Activated CD4-positive, alpha-beta T cell treated with anti-CD3 and anti-CD28 coated beads, Interleukin-2, amount 50 U/mL, for 16 hours (primary cell): ENCODE measurements at places on chromosomes 3 and 15.

DNA sequence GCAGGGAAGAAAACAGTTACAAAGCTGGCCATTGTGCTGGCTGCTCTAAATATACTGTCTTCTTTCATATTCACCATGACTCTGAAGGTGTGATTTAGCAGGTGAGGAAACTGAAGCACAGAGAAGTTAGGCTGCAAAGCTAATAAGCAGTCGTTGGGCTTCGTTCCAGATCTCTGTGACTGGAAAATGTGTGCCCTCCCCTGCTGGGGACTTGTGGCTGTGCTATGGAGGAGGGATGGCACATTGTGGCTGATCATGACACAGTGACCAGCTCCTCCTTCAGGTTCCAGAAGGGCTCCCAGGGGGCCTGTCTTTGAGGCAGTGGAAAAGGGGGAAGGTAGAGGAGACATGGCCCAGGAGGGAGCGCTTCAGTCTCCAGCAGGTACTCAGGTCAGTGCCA lies 19.2 kb downstream of the PXK start:
- DNase-seq: no peak

DNA sequence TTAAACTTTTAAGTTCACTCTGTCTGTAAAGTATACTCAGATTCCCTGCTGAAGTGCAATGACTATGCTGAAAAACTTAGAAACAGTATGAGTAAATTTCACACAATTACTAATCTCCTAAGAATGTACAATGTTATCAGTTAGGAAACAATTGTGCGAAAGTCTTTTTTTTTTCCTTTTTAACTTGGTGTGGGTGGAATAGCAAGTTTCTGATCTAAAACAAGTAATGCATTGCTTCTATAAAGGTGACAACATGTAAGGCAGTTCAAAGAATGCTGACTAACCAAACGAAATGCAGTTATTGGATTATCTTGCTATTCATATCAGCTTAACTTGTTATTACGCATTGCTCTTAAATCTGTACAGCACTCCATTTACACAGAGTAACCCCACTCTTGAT lies 19.3 kb upstream of the SLC12A8 start:
- peak; percentile 53 for DNase-seq

DNA sequence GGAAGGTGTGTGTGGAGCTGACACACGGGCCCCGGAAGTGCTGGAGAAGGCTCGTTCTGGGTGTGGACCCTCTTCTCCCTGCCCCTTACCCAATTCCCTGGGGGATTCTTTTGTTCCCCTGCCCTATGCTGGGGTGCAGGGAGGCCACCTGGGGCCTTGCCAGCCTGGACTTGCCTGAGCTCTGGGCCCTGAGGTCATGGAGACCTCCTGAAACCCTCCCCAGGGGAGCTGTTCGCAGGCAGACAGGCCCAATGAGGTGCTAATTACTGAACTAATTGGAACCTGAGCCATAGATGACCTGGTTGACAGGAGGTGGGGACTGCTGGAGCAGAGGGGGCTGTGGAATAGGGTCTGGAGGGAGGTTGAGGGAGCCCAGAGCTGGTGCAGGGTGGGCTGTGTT lies 9.4 kb upstream of the C15orf39 start:
- no peak for DNase-seq

DNA sequence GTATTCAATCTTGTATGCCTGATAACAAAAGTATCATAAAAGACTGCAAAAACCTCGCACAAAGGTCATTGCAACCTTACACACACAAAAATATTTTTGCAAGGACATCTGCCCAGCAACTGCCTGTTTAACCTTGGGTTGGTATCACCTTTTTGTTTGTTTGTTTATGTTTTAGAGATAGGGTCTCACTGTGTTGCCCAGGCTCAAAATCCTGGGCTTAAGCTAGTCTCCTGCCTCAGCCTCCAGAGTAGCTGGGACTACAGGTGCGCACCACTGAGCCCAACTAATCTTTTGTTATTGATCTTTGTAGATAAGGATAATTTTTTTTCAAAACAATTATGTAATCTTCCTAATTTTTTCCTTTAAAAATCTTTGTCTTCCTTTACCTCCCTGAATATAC lies 54.2 kb downstream of the SPTSSB start:
- DNase-seq: no peak

DNA sequence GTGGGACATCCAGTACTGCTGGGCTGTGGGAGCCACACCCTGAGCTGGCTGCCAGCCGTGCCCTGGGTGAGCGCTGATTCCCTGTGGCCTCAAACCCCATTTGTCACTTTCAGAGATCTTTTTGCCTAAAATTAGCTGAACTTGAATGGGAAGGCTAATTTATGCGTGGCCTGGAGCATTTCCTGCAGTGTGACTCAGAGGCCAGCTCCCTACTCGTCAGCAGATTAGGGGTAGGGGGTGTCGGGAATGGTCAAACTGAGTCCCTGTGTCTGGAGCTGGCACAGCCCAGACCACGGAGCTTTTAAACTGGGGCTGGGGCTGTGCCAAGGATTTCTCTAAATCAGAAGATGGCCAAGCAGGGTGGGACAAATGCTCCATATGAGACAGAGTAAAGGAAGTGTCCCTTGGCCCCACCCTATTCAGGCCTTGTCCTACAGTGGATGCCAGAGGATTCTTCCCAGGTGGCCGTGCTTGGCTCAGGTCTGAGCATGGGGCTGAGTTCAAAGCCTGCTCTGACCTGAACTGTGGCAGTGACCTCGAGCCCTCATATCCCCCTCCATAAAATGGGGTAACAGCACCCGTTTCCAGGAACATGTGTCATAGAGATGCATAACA lies 59.7 kb downstream of the ATP2B2 start:
- DNase-seq: no peak

DNA sequence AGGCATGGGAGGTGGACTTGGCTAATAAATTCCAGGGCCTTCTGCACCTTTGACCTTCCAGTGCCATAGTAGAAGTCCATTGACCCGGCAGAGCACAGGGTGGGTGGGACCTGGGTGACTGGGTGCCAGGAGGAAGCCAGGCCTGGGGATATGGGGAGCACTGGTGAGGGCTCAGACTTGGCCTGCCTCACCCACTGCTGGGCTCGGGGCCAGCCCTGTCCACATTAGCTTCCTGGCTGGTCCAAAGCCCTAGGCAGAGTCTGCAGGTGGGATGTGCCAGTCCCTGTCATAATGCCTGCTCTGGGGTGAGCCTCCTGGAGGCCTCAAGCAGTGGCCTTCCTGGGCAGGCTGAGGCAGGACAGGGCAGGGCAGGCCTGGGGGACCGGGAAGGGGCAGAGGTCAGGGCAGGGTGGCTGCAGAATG lies 38.1 kb upstream of the CHRNB4 start:
- no peak for DNase-seq

- no peak for DNase-seq
Observed at GRCh38 chr3:133868758-133869475, 26.8 kb downstream of the RAB6B start.

- peak; percentile 59 for DNase-seq
Observed at GRCh38 chr3:133880287-133880686, 15.4 kb downstream of the RAB6B start.
